Activated CD4-positive, alpha-beta T cell treated with anti-CD3 and anti-CD28 coated beads, Interleukin-2, amount 50 U/mL, for 24 hours (primary cell): ENCODE measurements at places on chromosomes 7 and 10.

GRCh38 chr7:87926581-87927461, 7.2 kb upstream of the ADAM22 start:
- no peak for DNase-seq

DNA sequence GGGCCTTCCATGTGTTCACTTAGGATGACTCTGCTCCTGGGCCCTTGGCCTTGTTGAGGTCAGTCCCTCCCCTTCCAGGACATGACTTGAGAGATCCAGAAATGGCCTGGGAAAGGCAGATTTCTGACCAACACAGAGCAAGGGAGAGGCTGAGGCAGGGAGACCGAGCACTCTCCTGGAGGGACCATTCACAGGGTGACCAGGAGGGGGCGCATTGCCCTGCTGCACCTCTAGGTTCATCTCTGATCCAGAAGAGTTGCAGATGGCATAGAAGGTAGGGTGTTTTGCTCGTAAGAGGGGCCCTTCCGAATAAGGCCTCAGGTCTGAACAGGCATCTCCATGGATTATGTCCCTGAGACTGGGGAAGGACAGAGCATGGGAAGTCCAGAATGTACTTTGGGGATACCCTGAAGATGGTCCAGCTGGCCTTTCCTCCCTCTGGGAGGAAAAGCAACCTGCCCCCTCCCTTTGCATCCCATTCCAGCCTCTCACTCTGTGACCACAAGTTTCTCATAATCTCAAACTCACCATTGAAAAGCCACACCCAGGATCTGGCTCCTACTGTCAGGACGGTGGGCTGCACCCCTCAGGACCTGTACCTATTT, 6.6 kb downstream of the DMBT1 start:
- DNase-seq, result no peak

DNA sequence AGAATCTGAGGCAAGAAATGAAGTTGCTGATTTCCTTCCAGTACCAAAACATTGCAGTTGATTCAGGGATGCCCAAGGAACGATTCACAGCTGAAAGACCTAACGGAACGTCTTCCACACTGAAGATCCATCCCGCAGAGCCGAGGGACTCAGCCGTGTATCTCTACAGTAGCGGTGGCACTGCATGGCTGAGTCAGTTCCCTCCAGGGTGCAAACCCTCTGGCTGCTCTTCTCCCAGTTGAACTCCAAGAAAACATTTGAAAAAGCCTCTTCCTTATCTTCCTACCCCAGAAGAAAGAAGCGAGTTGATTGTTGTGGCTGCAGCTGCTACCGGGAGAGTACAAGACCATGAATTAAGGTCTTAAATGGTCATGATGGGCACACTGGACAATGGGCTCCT, 147.1 kb upstream of the PRSS1 start:
- DNase-seq, result no peak

GRCh38 chr10:29857843-29858701, 201.3 kb downstream of the JCAD start:
- DNase-seq, result no peak

DNA sequence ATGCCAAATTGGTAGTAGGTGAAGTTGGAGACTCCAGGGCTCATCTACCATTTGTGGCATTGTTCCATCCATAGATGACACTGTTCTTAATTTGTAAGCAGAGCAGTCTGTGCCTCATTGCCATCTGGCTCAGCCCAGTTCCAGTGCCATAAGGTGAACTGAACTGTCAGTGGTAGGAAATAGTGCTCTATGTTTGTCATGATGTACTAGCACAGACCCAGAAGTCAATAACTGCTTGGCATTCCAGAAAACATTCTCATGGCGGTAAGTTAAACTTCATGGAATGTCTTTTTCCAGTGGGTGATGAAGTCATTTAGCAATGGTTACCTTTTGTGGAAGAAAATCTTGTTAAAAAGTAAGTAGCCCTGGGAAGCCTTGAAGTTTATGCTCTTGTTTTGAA, 302.7 kb downstream of the SUGCT start:
- DNase-seq, result no peak

DNA sequence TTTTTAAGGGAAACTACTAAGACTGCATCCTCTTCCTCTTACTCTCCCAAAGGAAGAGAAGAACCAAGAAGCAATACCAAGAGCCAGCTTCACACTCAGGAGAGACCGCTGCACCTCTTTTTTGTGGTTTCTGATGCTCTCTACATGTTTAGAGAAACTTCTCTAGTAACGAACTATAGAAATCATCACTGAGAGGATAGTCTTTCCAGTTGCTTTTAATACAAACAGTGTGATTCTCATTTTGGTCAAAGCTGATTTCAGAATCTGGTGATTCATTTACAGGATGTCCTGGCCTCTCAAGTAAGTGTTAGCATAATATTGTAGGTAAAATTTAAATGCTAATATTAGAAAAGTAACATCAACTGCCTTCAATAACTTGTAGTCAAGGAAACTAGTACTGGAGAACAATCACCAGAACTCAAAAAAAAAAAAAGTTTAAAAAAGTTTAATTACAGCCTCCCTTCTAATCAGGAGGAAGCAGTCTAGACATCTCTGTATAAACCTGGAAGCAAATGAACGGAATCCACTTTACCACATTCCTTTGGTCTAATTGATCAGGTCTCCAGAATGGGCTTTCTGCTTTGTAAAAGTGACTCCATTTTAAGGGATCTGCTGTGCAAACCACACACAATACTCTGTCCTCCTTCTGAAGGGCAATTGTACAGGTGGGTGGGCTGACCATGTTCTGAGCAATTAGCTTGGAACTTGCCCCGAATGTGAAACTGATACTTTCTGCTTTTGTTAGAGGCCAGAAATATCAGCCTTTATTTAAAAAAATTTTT, 3.0 kb downstream of the LAMB1 start:
- no peak for DNase-seq

- DNase-seq, result no peak
Observed at GRCh38 chr7:113775401-113775800, 143.4 kb downstream of the PPP1R3A start.

GRCh38 chr7:150911590-150912267, 59.4 kb downstream of the AOC1 start:
- DNase-seq, result no peak

- DNase-seq, result no peak
Observed at GRCh38 chr7:147653456-147653855, 937.1 kb upstream of the C7orf33 start.

- no peak for DNase-seq
Observed at GRCh38 chr10:49600781-49601400, 9.2 kb upstream of the SLC18A3 start.

DNA sequence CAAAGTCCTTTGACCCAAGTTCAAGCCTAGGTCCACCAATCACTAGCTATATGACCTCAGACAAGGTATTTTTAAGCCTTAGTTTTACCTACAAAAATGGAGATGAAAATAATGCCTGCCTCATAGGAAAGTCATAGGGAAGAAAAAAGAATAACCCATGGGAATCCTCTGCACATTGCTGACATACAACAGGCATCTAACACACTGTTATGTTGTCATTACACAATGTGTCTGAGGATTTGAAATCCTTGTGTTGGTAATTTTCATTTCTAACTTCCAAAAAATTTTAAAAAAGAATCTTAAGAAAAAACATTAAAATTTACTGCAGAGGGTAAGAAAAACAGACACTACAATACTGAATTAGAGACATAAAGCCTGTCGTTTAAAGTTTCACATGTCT, 5.7 kb downstream of the ANK3 start:
- DNase-seq, result no peak

DNA sequence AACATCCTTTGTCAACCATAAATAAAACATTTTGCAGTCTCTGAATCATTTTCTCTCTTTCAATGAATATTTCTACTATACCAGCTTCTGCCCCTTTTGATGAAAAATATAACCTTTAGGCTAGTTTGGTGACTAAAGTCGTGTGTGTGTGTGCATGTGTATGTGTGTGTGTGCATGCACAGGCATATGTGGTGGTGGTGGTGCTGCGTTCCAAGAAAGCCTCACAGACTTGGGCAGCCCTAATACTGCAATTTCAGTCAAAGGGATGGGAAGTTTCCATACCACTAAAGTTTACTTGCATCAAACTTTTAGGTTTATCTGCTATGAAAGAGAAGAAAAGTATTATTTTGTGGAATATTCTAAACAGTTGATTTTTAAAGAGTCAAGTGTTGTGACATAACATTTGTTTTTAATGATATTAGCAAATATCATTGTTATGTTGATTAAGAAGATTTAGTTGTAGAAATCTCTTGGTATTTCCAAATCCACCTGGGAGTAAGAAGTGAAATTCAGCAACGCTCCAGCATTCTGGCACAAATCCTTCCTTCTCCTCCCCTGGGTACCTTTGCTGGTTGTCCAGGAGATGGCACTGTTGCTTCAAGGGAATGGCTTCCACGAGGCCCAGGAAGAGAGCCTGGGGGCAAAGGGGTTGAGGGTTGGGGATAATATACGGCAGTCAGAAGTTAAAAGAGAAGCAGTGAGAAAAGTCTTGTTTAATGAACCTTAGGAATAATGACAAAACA, 41.5 kb downstream of the ASB4 start:
- no peak for DNase-seq
